ENCODE measurements at places on chromosomes 11 and 22.

DNA sequence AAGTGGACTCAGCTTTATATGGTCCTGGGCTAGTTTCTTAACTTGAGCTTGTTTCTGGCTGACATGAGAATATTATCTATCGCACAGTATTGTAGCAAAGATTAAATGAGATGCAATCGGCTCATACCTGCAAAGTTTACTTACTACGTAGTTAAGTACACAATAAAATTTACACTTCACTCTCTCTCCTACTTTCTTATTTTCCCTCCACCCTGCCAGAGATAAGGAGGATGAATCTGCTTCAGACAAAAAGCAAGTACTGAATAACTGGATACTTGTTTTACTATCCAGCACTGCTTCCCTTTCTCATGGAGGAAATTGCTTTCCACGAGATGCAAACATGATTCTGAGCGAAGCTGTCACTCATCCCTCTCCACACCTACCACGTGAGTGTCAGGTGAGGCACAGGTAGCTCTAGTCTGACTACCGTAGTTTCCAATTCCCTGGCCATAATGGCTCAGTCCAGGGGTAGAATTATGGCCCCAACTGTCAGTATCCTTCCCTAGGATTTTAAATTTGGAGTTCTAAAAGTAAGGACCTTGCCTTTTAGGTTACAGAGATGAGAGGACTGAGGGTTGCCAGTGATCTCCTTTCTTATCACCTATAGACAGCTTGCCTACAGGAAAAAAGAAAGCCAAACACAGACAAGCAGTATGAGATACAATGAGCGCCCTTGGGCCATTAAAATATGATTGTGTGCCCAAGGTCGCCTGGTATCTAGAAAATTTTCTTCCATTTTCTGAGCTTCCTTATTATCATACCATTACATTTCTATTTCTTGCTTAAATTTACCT is 39.8 kb downstream of the GAB2 start:
- no peak for DNase-seq

DNA sequence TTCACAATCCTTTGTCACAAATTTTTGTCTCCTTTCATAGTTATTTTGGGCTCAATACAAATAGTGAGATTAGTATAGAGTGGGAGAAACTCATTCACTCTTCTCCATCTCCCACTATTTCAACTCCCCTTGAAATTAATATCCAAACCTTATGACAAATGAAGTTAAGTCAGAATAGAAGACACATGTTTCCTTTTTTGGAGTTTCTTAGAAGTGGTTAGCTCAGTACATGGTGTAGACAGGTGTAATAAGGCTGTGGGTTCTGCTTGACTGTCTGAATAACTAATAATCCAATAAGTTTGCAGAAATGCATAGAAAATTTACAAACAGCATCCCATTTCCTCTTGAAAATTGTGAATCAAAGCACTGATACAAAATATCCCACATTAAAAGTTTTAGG is 10.8 kb upstream of the HSPA8 start:
- no peak for DNase-seq

DNA sequence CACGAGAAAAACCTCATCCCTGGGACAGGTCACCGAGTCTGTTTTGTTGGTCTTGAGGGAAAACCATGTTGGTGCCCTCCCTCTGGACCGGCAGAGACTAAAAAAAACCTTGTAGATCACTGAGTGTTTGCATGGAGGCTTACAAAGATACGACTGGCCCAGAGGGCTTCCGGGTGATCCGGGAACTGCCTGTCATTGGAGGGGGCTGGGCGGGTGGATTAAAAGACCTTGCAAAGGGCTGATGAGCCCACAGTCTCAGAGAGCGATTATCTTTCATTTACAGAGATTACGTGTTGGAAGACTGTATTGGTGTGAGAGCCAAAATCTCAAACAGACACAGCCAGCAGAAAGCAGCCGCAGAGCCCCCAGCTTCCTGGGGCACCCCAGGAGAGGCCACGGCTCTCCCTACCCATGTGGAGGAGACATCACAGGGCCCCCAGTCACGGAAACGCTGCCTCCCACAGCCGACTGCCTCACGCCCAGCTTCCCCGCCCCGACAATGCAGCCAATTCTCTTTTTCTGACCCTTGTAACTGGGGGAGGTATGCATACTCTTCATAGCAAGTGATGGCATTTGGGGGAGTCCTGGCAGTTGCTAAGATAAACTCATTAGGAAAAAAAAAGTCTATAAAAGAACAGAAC is 426.4 kb downstream of the CTTN start:
- DNase-seq: peak; percentile 69

DNA sequence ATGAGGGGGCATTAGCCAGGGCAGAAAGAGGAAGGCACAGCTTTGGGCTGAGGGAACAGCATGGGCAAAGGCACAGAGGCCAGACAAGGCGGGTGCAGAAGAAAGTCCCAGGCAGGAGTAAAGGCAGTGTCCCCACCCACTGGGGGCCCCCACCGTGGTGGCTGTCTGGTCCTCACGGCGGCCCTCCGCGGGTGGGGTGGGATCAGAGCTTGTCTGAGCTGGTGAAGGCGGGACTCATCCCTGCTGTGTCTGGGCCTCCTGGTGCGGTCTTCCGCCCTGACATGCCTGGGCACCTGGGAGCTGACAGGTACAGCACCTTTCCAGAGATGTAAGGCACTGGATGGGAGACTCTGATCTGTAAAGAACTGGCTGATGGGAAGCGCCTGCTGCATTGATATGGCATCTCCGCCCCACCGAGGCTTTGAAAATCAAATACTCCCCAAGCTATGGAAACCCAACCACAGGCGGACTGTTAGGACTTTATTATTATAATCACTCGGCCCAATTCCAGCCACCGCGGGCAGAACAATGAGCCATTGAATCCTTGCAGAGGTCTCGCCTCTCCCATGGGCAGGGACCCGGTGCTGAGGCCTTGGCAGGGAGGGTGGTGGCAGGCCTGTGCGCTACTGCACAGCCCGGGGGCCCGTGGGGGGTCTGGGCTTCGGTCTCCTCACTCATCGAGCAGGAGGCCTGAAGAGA is 14.2 kb upstream of the GNB1L start:
- no peak for DNase-seq

DNA sequence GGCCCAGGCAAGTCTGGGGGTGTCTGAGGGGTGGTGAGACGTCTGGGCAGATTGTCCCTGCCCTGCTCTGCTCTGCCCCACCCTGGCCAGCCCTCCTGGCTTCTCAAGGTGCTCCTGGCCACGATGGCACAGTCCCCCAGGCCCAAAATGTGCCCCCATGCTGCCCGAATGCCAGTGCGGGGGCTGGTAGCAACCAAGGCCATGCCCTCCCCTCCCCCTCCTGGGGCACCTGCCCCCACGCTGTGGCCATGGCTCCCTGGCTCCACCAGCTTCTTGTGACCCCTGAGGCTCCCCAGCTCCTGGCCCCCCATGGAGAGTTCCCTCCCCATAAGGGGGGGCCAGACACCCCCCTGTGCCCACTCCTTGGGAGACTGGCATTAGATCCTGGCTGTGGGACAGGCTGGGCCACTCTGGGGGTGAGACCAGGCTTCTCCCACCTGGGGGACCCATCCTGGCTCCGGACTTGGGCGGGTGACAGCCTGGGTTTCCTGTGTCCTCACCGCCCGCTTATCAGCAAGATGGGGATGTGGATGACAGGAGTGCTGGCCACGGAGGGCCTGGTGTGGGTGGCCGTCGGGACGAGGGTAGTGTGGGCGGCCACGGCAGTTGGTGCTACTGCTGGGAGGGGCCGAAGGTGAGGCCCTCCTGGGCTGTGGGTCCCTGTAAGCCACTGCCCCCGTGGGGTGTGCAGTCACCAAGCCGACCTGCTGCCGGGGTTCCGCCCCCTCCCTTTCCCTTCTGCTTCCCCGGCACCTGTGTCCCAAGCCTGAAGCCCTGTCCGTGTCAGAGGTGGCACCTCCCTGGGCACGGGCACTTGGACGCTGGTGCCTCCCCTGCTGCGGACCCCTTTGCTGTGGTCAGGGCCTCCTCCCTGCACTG is 15.9 kb upstream of the MUC6 start:
- no peak for DNase-seq

DNA sequence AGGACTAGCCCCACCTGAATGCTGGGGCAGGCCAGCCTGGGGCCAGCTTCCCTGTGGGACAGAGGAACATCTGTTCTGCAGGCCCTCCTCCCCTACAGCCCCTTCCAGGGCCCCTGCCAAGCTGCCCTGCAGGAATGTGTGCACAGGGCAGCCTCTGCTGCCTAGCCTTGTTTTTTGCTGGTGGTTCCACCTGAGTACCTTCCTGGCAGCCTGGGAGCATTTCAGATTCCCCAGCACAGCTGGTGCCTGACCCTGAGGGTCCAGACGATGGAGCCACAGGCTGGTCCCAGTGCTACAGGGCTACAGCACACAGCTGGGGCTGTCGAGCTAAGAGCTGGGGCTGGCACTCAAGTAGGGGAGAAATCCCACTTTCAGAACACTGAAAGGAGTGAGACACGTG is 22.3 kb upstream of the GPR83 start:
- DNase-seq: peak; percentile 49

- peak; percentile 77 for DNase-seq
These were observed at the start of gene DEUP1 for GRCh38 chr11:93330446-93330984. Gene DEUP1, plus strand, starts transcription at chr11:93330742. Its CDS starts 1,518 bp downstream, at chr11:93332260.

- DNase-seq: no peak
These were observed 1068.3 kb downstream of the OPCML start for GRCh38 chr11:132464003-132464342.

DNA sequence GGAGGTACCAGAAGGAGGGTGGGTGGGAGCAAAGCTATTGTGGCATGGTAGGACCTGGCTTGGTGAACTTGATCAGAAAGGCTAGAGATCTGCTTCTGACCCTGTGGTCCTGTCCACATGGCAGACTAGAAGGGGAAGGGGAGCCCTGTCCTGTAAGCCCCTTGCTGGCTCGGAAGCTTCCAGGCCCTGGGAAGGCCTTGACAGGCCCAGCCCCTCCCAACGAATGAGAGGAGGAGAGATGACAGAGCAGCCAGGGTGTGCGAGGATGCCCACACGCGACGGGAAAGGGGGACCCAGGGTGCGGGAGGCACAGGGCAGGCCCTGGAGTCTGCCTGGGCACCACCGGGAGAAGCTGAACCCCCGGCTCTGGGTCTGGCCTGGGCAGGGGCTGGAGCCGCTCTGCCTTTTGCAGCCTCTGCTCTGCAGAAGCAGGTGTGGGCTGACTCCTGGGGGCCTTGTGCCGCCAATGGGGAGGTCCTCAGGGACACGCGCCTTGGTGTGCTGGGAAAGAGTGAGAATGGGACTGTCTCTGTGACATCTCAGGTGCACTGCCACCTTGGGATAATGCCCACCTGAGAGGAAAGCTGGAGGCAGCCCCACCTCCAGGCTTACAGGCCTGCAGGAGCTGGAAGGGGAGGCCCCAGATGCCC is 1447.5 kb downstream of the BRD1 start:
- DNase-seq: no peak

GRCh38 chr11:84541731-84542340 is 1085.3 kb downstream of the DLG2 start:
- no peak for DNase-seq

DNA sequence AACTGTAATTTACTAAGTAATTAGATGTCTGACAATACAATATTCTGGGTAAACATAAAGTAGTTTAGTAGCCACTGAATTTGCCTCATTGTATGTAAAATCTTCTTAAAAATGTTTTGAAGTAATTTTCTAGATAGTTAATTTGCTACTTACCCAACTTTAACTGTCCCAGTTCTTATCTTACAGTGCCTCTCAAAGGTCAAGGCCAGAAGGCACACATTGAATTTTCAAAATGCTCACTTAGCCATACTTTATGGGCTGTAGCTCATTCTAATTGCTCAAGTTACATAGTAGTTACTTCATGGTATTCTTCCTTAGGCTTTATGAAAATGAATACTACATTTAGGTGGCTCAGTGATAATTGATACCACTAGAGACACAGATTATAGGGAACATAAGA is 666.6 kb downstream of the CNTN5 start:
- no peak for DNase-seq

DNA sequence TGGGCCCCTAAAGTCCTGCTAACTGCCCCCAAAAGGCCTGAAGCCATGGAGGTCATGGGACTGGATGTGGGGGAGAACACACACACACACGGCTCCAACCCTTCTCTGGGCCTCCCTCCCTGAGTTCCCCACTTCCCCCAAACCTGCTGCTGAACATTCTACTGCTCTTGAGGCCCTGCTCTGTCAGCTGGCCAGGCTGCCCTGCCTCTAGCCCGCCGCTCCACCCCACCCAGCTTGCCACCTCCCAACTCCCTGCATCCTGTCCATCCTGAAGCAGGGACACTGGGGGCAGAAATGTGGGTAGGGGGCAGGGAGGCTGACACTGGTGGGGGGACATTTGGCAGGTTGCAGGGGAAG is 1.0 kb downstream of the KCNJ4 start:
- DNase-seq: no peak

GRCh38 chr11:85844439-85845123 is 10.6 kb upstream of the CCDC83 start:
- DNase-seq: peak; percentile 25

GRCh38 chr11:115503886-115504275 is 334 bp downstream of the CADM1 start:
- DNase-seq: no peak

GRCh38 chr11:64298966-64299846 is 952 bp upstream of the CATSPERZ start:
- no peak for DNase-seq

- no peak for DNase-seq
These were observed 61.2 kb downstream of the CD82 start for GRCh38 chr11:44626645-44627044.

- DNase-seq: no peak
These were observed 79.0 kb downstream of the CACNA1I start for GRCh38 chr22:39649500-39650089.

- no peak for DNase-seq
These were observed 150.3 kb upstream of the E2F8 start for GRCh38 chr11:19391026-19391425.

DNA sequence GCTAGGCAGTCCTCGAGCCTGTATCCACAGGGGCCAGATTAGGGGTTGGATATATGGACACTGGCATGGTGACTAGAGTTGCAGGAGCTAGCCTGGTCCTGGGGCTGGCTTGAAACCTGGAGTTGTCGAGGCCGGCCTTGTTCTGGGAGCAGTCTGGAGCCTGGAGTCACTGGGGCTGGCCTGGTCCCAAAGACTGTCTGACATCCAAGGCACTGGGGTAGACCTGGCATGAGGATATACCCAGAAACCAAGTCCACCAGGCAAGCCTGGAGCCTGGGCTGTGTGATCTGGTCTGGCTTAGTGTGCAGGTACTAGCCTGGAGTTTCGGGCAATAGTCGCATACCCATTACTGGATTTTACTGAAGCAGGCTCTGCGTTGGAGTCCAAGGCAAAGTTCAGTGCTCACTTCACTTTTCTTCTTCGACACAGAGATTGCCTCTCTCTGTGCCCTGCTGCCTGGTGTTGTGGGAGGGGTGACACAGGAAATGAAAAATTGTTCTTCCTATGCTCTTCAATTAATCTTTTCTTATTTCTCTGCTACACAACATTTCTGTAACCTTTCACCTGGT is 4.3 kb upstream of the GLYATL1 start:
- no peak for DNase-seq

- DNase-seq: no peak
These were observed 10.7 kb downstream of the UPK3A start for GRCh38 chr22:45295492-45295891.

DNA sequence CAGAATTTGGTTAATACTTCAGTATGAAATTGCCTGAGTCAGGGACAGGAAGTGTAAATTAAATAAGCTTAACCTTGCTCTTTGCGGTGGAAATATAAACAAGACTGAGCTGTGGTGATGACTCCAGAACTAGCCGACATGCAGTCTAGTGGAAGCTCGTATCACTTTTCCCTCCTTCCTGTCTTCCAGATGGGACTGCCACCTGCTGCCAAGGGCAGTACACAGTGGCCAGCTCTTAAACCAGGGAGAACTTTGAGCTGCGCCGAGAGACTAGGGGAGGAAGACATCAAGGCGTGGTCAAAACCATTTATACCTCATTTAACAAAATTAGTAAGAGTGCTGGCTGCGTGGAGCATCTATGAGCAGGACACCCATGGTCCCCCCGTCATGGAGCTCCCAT is 31.3 kb upstream of the CTTN start:
- DNase-seq: no peak

Measured in iPS-NIHi11 (cell line).